ENCODE measurements at places on chromosomes 4 and X.

GRCh38 chrX:3990569-3990968 lies 277.1 kb upstream of the PRKX start:
- DNase-seq = no peak

DNA sequence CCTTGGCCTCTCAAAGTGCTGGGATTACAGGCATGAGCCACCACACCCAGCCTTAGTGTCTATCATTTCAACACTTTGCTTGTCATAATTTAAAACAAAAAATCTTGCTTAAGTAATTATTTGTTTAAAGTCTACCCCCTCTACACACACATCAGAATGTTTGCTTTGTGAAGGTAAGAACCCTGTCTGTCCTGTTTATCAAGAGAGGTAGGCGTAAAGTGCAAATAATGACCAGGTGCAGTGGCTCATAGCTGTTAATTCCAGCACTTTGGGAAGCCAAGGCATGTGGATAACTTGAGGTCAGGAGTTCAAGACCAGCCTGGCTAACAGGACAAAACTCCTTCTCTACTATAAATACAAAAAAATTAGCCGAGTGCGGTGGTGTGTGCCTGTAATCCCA lies 326.7 kb upstream of the CLNK start:
- no peak for DNase-seq

GRCh38 chr4:182246401-182247205 lies 3.4 kb downstream of the TENM3 start:
- DNase-seq = no peak

DNA sequence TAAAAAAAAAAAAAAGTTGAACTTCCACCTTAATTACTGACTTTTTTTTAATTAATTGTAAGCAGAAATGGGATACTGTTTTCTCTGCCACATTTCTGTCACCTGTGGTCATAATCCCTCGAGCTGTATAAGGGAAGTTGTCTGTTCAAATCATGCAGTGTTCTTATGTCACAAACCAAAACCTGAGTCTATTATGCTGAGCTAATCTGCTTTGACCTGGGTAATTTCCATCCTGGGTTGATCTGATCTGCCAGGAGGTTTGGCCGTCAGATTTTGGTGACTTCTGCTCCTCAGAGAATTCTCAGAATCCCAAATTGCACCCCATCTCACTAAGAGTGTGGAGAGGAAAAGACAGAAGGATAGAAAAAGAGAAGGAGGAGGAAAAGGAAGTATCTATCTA lies 683.1 kb downstream of the KCTD8 start:
- DNase-seq = no peak

DNA sequence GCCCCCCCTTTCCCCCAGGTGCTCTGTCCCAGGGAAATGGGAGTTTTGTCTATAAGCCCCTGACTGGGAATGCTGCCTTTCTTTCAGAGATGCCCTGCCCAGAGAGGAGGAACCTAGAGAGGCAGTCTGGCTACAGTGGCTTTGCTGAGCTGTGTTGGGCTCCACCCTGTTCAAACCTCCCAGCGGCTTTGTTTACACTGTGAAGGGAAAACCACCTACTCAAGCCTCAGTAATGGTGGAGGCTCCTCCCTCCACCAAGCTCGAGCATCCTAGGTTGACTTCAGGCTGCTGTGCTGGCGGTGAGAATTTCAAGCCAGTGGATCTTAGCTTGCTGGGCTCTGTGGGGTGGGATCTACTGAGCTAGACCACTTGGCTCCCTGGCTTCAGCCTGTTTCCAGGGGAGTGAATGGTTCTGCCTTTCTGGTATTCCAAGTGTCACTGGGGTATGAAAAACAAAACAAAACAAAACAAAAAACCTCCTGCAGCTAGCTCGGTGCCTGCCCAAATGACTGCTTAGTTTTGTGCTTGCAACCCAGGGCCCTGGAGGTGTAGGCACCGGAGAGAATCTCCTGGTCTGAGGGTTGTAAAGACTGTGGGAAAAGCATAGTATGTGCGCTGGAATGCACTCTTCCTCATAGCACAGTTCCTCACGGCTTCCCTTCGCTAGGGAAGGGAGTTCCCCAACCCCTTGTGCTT lies 41.7 kb downstream of the ITM2A start:
- no peak for DNase-seq

GRCh38 chr4:2079006-2079405 lies 19.9 kb downstream of the NAT8L start:
- DNase-seq = no peak

DNA sequence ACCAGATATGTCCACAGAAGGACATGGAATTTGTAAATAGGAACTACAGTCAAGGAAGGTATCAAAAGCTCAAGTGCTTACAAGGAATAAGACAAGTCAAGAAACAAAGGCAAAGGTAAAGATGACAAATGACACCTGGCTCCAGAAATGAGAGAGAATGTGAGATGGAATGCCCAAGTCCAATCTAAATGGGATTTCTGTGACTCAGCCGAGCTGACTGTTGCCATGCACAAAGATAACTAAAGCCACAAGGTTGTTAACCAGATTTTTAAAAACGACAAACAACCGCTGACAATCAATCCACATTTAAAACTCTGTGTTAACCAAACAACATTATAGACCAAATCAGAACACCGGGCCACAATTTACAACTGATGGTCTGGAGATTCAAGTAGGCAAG lies 1.1 kb downstream of the NFXL1 start:
- DNase-seq = no peak

DNA sequence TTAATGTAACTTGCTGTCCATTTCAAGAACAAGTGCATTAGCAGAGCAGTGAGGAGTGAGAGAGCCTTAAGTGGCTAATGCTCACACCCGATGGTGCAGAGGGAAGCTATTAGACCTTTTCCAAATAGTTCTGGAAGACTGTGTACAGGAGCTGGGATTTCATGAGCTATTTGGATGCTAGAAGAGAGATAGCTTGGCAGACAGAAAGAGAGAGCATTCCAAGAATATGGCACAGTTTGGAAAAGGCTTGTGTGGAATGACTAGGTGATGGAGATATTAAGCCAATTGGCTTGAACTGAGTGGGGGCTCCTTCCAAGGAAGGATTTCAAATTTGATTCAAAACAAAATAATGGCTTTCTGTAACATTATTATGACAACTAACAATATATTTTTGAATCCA lies 1097.2 kb upstream of the TENM3 start:
- DNase-seq = no peak

DNA sequence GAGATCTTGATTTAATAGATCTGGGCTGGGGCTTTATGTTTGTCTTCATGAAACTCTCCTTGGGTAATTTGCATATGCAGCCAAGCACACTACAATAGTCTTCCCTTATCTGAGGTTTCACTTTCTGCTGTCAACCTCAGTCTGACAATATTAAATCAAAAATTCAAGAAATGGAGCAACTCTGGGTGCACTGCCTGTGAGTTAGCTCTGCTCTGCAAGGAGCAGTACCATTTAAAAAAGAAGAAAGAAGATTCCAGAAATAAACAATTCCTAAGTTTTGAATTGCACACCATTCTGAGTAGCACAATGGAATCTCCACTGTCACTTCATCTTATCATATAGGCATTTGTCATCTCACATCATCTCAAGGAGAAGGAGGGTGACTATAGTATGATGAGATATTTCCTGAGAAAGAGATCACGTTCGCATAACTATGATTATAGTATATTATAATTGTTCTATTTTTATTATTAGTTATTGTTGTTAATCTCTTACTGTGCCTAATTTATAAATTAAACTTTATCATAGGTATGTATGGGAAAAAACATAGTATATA lies 9.4 kb downstream of the FNIP2 start:
- no peak for DNase-seq

DNA sequence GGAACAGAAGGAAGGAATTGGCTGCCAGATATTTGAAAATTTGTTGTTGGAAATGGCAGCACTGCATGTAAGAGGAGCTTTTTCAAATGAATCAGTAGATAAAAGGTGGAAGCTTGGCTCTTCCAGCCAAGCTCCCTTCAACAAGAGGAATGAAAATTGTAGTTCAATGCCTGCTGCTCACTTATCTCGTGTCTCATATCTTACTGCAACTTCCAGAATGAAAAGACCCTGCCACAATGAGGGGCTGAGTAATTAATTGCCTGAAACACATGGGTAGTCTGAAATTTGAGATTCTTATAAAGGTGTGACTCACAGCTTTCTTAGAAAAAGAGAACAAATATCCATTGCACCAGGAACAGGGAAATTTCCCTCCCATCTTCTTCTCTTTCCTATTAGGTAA lies 53.0 kb downstream of the HAND2 start:
- DNase-seq = no peak
